ENCODE measurements at places on chromosomes 1 and 21. TPM values are rescaled to one million over a fixed set of nuclear protein-coding genes. Genes with fewer than 3 reads are reported as not detected.

The FAM167B gene
- 30.3 TPM for total RNA-seq

The AIRE gene
- total RNA-seq = not detected

The CFAP126 gene
- total RNA-seq = not detected

The TTC34 gene
- total RNA-seq = 0.34 TPM

The ERG gene
- 0.34 TPM for total RNA-seq

The TATDN3 gene
- 17.6 TPM for total RNA-seq

The PLA2G2C gene
- not detected for total RNA-seq

The SMG7 gene
- total RNA-seq = 24.0 TPM

The PRAMEF1 gene
- total RNA-seq = not detected

The TCEA3 gene
- total RNA-seq = 1.00 TPM

The IFNLR1 gene
- total RNA-seq = under 0.01 TPM

The CELA2B gene
- not detected for total RNA-seq

The KPRP gene
- not detected for total RNA-seq

The CAPN2 gene
- 153 TPM for total RNA-seq

The GJA4 gene
- total RNA-seq = not detected

The ELF3 gene
- total RNA-seq = under 0.01 TPM

The KRTAP10-7 gene
- total RNA-seq = not detected

The ATXN7L2 gene
- total RNA-seq = 2.1 TPM

The AMPD1 gene
- total RNA-seq = not detected
